NCI-H1436 (cell line): ENCODE measurements at places on chromosomes 6 and 20.
A peak's percentile ranks its signal among the peaks of the same experiment; 100 is the strongest.

- no peak for DNase-seq
Observed at GRCh38 chr6:27168108-27168507, 79.4 kb upstream of the PRSS16 start.

DNA sequence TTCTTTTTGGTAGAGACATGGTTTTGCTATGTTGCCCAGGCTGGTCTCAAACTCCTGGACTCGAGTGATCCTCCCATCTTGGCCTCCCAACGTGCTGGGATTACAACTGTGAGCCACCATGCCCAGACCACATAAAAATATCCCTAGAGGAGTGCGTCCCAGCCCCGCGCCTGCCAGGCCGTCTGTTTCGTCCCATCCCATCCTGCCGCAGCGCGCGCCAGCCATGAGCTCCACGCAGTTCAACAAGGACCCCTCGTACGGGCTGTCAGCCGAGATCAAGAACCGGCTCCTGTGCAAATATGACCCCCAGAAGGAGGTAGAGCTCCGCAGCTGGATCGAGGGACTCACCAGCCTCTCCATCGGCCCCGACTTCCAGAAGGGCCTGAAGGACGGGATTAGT, 16.6 kb upstream of the AMD1 start:
- DNase-seq, result no peak

DNA sequence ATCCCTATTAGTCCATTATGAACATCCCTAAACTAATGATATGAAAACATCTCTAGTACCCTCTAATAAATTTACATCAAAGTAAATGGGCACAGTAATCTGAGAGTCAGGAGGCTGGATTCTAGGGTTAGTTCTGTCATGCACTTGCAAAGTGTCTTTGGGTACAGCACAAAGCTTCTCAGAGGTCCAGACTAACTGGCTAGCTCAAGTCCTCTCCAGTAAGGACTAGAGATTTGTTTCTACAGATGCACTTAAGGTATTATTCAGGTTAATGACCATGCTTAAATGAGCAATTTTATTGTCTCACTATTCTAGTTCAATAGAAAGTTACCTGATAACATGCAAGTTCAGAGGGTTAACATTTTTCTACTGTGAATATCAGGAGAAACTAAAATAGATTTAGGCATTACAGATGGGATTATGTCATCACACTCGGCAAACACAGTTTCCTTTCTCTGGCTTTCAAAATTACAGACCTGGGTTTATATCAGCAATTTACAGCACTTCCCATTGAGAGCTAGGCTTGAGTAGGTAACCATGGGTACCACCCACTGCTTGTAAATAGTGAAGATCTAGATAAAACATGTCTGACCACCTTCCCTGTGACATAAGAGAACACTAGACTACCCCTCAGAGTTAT, 402.9 kb upstream of the RUNX2 start:
- peak; percentile 73 for DNase-seq

GRCh38 chr20:56688106-56688505, 59.0 kb downstream of the TFAP2C start:
- DNase-seq, result no peak

DNA sequence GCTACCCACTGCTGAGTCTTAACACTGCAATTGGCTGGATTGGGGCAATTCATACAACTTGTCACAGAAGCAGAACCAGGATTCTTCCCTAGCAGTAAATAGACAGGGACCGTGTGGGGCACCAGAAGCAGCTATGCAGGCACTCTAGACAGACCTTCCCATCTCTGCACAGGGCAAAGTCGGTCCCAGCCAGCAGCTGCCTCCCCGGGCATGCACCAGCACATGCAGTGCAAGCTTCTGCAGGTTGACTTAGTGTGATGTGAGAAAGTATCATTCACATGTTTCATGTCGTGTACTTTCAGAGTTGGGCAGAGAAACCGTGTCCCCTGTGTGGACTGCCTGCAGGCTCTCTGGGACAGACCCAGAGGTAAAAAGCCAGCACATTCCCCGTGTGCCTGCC, 98.0 kb upstream of the FOXA2 start:
- no peak for DNase-seq

DNA sequence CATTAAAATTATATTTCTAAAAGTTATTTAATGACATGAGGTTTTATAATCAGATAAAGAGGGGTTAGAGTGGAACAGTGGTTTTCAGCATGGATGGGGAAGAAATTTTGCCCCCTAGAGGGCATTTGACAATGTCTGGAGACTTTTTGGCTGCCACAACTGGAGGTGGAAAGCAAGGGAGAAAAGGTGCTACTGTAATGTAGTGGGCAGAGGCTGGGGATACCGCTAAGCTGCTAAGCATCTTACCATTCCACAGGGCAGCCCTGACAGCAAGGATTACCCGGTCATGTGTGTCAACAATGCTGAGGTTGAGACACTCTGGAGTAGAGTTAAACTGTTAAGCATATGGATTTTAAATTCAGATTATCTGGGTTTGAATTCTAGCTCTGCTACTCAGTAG, 52.9 kb upstream of the FABP7 start:
- peak; percentile 25 for DNase-seq

DNA sequence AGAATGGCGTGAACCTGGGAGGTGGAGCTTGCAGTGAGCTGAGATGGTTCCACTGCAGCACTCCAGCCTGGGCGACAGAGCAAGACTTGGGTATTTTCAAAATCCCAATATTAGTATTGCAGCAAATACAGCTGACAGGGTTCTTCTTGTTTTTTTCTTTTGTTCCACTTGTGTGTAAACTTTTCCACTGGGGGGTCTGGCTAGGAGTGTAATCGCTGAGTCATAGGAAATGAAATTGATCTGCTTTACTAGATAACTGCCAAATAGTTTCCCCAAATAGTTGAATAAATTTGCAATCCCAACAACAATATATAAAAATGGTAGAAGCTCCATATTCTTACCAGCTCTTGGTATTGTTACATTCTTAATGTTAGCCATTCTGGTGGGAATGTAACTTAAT, 526.0 kb upstream of the SOX4 start:
- DNase-seq, result no peak

DNA sequence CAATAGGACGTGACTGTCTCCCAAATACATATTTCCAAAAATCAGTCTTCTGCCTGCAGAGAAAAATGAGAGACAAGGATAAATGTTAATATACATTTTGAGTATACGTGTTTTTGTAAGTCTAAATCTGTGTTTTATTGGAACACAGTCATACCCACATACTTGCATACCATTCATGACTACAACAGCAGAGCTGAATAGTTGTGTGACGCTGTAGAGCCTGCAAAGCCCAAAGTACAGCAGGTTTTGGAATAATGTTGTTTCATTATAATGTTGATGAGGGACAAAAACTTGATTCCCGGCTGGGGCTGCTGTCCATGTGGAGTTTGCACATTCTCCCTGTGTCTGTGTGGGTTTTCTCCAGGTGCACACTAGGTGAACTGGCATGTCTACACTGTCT, 23.8 kb upstream of the FBXO9 start:
- no peak for DNase-seq

- no peak for DNase-seq
Observed at GRCh38 chr6:54440549-54440948, 132.3 kb downstream of the TINAG start.

DNA sequence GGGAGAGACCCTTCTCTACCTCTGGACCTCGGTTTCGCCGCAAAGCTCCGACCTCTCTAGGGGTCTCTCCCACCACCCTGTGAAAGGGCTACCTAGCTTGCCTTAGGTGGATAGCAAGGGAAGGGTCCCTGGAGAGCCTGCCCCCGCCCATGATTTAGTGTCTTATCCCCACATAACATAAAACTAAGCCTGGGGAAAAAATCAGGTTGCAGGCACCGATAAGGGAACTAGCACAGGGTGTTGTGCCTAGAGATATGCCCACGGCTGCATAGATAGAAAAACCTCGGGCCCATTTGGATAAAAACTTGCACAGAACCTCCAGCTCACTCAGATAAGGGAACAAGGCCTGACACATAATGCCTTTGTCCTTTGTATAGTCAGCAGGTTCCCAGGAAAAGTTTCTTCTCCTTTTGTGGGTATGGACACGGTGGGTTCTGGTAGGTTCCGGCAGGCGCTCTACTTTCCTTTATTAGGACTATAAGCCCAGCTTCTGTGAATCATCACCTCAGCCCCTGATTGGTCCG, 846 bp downstream of the ZSCAN31 start:
- DNase-seq, result no peak

DNA sequence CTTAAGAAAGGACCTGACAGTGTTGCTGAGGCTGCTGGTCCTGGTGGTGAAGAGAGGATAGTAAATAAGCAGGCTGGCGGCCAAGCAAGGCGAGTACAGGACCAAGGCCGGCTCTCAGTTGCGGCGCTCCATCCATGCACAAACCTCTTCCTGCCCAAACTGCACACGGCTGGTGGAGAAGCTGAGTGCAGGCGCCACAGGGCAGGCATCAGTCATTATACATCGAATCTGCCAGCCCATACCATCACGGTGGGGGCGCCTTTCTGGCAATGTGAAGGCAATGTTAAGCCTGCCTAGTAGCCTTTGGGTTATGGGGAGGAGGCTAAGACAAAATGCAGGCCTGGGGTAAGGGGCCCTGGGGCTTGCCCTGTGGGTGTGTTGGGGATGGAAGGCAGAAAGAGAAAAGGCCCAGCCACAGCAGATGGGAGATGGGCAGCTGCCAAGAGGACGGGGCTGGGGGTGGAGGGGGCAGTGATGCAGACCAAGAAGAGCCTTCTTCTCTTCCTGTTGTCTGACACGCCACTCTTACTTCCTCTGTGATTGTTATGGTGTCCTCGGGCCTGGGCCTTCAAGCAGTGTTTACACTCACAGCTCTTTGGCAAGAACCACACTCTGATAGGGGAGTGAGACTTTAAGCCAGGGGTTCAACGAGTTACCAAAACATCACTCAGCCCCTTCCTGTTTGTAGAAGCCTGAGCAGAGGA, 20.3 kb upstream of the KCNK16 start:
- DNase-seq, result no peak

DNA sequence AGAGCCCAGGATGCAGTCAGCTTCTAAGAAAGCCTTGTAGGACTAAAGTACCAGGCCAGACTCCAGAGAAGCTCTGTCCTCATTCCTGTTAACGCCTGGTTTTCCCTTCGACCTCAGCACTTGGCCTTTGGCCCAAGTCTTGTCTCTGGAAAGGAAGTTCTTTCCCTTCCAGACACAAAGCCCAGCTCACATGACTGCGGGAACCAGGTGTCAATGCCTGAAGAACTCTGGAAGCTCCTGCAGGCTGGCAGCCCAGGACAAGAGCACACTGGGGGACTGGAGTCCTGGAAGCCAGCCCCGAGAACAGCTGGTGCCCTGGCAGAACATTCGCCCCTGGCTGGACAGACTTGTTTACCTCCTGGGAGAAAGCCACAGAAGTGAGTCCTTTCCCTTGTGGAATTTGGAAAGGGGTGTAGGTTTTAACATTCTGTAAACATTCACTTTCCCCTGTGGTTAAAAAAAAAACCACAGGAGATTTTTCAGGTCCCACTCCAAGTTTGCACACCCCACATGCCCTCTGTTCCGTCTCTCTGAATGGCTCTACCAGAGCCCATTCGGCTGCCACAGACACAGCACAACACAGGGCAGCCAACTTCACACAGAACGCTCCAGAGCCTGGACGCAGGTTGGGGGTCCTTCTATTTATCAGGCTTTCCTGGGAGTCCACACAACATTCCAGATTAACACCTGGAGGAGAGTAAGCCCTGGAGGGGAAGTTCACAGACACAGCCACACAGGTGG, 18.1 kb downstream of the ACSS1 start:
- no peak for DNase-seq

DNA sequence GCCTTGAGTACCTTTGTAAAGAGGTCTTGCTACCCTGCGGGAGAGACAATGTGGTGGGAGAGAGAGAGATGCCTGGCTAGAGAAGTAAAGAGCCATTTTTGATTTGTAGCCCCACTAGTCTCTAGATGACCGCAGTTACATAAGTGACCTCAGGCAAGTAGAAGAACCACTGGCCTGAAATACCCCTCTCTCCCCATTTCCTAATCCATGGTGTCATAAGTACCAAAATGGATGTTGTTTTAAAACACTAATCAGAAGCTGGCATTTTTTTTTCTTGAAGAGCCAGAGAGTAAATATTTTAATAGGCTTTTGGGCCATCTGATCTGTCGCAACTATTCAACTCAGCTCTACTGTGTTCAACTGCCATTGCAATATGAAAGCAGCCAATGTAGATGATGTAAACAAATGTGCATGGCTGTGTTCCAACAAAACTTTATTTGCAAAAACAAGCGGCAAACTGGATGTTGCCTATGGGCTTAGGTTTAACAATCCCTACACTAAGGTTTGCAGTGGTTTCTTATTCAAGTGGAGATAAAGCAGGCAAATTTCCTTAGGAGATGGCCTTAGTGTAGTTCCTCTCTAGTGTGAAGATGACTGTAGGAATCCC, 36.5 kb downstream of the RARS2 start:
- DNase-seq, result no peak

GRCh38 chr6:159680104-159680503, 12.9 kb downstream of the SOD2 start:
- DNase-seq, result no peak

GRCh38 chr20:46550461-46550860, at the start of gene OCSTAMP:
Gene OCSTAMP, minus strand, starts transcription at chr20:46550654. Its CDS starts 94 bp downstream, at chr20:46550560.
- no peak for DNase-seq

GRCh38 chr20:51218603-51219002, 195.7 kb upstream of the KCNG1 start:
- DNase-seq, result no peak

DNA sequence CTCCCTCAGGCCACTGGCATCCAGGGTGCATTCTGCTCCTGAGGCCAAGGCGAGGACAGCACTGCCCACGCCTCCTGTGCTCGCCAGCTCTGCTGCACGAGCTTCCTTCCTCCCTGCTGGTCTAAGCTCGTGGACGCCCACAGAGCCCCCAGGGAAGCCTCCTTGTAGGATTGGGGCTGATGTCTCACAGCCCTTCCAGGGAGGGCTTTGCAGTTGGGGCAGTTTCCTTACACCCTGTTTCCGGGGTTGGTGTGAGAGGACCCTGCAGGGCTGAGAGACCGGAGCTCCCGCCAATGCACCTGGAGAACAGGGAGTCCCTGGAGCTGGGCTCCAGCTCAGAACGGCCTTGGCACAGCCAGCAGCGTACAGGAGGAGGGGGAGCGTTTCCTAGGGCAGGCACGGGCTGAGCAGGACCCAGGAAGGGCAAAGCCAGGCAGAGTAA, 172.4 kb upstream of the PDE10A start:
- DNase-seq, result no peak

- DNase-seq, result peak; percentile 86
Observed at GRCh38 chr6:23027281-23027680, 457.9 kb downstream of the HDGFL1 start.
